CD4-positive, alpha-beta T cell treated with Interferon gamma for 1 hour (primary cell): ENCODE measurements at places on chromosomes 5 and 9.

DNA sequence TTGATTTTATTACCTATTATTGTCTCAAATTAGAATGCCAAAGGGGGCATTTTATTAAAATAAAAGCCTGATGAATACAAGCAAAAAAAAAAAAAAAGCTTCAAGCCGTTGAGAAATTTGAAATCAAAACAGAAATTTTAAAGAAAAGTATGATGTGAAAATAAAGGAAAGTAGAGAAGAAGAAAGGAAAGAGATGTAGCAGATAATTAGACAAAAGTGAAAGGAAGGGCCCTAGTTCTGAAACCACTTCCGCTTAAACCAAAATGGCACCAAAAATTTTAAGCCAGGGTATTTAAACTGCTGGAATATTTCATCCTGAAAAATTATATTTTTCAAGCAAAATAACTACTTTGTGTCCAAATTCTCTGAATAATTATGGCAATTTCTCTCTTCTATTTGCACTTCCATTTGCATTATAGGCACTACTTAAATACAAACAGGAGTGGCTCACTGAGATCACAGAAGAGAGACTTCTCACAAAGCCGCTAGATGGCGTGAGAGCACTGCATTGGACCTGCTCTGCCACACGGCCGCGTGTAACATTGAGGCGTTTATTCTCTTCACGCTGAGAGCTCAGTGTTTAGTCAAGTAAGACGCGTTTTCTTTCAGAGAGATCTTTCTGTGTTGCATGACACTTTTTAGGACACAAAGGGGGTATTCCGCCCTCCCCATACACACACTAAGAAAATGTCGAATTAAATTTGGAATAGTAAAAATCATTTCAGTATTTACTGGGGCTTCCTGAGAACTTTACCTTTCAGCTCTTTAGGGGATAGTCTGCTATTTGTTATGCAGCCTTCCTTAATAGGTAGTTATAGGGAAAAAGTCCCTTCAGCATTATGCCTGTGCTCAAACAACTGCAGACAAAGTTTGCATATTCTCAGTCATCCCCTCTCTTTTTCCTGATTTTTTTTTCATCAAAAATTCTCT is 368.4 kb upstream of the CCNH start:
- peak; percentile 70 for DNase-seq

DNA sequence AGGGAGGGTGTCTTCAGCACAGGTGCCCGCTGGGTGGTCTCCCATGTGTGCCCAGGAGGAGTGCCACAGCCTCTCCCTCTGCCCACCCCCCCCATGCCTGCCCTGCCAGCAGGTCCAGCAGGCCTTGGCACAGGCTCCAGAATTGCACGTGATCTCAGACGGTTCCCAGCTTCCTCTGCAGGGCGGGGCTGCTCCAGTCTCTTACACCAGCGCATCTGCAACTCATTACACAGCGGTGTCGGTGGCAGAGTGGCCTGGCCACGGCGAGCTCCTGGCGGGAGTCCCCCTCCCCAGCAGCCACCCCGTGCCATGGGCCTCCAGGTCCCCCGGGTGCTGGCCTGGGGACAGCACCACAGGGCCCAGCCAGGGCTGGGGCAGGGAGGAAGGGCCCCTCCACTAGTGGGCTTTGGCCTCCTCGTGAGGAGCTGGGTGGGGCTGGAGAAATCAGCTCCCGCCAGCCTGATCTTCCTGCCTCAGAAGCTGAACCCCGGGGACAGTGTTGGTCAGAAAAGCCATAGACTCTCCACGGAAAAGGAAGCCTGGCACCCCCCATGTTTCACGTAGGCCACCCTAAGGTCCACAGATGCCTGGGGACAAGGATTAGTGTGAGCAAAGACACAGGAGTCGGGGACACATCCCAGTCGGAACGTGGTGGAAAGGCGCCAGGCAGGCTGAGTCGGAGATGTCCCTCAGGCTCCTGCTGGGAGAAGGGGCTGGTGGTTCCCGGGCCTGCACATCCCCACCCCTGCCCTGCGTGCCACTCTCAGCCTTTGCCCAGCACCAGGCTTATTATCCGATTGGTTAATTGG is 40.2 kb downstream of the RXRA start:
- peak; percentile 60 for DNase-seq

GRCh38 chr9:132160802-132161742 is 786 bp upstream of the NTNG2 start:
- peak; percentile 65 for DNase-seq

DNA sequence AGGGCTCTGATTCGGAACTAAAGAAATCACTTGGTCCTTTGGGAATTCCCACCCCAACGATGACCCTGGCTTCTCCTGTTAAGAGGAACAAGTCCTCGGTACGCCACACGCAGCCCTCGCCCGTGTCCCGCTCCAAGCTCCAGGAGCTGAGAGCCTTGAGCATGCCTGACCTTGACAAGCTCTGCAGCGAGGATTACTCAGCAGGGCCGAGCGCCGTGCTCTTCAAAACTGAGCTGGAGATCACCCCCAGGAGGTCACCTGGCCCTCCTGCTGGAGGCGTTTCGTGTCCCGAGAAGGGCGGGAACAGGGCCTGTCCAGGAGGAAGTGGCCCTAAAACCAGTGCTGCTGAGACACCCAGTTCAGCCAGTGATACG is 83.4 kb downstream of the GOLPH3 start:
- no peak for DNase-seq

DNA sequence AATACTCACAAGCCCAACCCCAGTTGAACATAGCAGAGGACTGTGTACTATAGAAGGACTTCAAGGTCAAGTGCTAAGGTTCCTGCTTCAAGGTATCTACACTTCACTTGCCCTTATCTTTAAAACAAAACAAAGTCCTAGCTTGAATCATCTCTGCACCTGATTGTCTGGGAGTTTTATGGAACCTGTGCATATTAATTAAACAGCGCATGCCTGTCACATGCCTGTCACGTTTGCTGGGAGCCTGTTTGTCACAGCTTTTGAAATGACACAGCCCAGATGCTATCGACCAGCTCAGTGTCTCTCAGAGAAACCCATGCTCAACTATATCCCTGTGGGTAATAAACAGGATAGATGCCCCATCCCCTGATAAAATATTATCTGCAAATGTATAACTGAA is 476.0 kb downstream of the ZSWIM6 start:
- no peak for DNase-seq

DNA sequence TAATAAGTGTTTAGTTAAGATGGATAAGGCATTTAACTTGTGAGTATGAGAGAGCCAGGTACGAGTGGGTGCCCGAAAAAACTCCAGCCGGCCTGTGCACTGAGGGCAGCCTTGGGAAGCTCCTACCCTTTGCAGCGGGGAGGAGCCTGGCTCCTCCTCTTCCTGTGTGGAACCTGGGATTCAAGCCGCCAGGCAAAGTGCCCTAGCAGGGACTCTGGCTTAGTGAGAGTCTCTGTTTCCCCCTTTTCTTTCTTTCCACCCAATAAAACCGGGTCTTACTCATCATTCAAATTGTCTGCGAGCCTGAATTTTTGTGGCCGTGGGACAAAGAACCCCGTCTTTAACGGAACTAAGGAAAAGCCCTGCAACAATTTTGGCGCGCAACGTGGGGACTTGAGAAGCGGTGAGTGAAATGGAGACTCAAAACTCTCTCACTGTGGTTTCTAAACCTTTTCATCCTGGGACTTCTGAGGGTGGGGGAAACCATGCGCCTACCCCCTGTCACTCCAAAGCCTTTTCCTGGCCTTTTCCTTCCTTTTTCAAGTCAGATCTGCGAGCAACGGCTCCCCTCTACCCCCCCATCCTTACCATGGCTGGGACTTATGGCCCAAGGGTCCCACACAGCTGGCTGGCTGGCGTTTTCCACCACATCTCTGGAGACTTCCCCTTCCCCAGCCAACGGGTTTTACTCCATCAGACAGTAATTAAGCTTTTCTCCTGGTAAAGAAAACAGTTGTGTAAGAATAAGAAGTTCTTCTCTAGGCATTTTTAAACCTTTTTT is 535.7 kb upstream of the ACO1 start:
- DNase-seq: no peak

DNA sequence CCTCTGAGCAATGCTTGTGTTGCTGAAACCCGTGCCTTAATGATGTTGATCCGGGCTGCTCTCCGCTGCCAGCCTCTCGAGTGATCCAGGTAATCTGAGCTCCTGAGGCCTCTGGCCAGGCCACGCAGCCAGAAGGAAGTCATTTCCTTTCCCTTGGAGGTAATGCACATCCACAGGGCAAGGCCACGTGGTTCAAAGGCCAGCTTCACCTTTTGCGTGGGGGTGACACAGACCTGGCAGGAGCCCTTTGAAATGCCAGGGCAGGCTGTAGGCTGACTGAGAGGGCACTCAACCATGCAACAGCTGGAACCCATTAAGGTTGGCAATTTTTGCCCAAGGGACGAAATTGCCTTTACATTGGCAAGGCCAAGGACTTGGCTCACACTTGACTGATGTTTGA is 80.4 kb downstream of the LIX1 start:
- no peak for DNase-seq

- no peak for DNase-seq
Measured at GRCh38 chr5:42035526-42035925, 110.4 kb downstream of the FBXO4 start.

GRCh38 chr5:72649449-72649848 is 142.2 kb upstream of the ZNF366 start:
- DNase-seq: no peak

DNA sequence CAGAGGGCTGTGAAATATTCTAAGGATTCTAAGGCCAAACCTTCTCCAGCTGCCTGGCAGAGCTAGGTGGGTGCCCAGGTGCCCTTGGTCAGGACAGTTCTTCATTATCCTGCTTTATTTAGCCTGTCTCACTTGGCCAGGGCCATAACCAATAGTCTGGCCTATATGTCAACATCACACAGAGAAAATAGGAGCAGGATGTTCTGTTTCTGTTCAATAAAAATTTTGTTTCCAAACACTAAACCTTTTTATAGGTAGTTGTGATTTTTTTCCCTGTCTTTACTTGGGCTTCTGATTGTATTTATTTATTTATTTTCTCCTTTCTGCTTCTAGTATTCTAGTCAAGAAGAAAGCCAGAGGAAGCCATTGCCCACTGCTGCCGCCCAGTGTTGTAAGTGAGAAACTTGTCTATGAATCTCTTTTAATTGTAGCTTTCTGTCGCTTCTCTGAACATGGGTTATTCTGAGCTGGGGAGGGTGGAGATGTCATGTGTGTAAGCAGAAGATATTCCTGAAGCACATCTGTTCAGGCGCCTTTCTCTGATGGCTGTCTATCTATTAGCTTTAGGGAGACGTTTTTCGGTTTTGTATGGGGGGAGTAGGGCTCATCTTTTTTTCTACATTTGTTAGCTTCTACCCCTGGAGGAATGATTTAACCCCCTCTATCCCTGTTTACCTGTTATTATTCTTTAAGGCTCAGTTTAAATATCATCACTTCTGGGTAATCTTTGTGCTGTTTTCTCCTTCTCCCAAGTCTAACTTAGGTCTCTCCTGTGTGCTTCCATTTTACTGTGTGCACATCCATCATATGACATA is 97.1 kb downstream of the UNC13B start:
- DNase-seq: peak; percentile 33

GRCh38 chr5:132010645-132010988 is 841 bp downstream of the ACSL6 start:
- no peak for DNase-seq

DNA sequence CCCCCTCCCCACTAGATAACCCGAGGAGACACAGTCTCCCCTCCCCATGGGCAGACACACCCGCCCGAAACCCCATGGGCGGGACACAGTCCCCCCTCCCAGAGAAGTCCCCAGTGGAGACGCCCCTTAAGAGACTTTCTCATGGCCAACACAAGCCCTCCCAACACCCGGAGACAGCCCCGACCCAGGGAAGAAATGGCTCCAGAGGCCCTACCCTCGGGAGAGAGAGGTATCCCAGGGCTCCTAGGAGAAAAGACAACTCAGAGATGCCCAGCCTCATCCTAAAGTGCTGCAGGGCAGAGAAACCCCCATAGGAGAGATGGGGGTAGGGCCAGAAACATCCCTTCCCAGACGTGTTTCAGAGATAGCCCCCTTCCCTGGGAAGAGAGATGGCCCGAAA is 27.4 kb downstream of the PCDH1 start:
- DNase-seq: no peak

DNA sequence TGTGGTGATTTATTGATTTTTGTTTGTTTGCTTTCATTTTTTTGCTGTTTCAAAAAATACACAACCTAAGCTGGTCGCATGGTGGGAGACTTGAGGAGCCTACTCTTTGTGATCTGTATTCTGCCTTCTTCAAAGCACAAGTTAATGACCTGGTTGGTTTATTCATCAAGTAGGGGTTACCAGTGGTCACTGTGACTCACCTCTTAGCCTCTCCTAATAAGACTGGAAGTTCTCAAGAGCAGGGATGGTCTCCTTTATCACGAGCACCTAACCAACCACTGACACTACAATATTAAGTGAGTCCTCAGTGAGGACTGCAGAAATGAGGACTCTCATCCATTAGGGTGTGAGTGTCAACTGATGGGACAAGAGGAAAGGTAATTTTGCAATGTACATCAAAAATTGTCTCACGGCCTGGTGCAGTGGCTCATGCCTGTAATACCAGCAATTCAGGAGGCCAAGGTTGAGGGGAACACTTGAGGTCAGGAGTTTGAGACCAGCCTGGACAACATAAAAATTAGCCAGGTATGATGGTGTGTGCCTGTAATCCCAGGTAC is 13.6 kb upstream of the MTMR12 start:
- DNase-seq: no peak
